ENCODE measurements at places on chromosomes 5 and 9.
A peak's percentile ranks its signal among the peaks of the same experiment; 100 is the strongest.

GRCh38 chr9:71816916-71817451 is 48.7 kb upstream of the CEMIP2 start:
- no peak for DNase-seq

- DNase-seq, result no peak
These were observed 78.9 kb downstream of the SMARCA2 start for GRCh38 chr9:2093920-2094597.

GRCh38 chr9:104104360-104104759 is 10.3 kb downstream of the SMC2 start:
- DNase-seq, result no peak

GRCh38 chr5:160167624-160168165 is 48.4 kb upstream of the PWWP2A start:
- DNase-seq, result no peak

DNA sequence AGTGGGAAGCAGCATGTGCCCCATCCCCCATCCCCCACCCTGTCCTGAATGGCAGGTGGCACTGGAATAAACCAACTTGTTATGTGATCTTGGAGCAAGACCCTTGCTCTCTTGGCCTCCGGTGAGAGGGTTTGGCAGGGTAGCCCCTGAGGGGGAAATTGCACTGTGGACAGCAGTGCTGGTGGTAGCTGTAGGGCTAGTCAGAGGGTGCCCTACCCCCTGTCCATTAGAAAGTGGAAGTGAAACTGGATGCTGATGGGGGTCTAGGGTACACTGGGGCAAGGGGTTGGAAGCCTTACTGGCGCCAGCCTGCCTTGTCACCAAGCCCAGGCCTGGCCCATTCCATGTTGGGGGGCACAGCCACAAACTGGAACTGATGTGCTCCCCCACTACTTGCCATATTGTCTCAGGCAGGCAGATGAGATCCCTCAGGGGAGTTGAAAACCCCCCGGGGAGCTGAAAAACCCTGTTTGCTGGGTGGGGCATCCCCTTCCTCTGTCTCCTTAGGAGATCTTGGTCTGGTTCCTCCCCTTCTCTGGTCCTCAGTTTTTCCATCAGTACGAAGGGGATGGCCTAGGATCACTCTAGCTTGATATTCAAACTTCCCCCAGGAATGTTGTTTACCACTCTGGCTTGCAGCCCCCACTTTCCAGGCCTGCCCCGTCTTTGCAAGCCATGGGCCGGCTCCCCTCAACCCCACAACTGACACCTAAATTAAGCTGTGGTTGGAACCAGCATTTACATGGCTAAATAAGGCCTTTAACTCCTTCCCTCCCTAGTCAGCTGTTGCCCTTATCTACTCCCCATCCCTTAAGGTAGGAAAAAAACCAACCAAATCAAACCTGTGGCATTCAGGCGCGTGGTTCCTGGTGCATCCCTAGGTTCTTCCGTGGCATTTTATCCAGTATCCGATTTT is 14.4 kb upstream of the SYNPO start:
- DNase-seq, result no peak

DNA sequence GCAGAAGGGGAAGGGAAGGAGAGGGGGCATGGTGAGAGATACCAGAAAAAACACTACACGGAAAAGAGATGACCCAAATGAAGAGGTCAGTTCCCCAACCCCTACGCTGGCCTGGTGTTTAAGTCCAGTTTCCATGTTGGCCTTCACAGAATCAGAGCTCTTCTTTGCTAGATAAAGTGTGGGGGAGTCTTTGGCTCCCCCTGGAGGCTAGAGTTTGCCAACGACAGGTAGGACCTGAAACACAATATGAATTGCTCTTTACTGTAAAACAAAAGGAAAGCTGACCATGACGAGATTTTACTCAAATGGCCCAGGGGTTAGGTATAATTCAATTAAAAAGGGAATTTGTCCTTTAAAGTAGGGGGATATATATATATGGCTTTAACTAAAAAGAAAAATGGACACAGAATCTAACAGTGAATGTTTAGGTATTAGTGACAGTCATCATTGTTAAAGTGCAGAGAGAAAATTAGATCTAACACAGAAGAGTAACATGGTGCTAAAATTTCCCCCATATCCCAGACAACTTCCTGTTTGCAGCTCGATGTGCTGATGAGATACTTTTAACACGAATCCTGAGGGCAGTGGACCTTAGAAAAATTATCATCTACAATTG is 92.0 kb downstream of the SV2C start:
- peak; percentile 44 for DNase-seq

DNA sequence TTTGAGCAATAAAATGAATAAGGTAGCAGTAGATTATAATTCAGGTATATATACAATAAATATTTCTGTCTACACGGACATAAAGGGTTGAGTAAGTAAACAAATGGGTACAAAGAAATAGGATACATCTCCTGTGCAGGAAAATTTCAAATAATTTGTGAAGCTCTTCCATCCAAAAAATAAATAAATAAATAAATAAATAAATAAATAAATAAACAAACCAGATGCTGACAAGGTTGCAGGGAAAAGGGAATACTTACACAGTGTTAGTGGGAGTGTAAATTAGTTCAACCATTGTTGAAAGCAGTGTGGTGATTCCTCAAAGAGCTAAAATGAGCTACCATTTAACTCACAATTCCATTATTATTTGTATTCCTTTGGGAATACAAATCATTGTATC is 227.3 kb upstream of the CDH18 start:
- DNase-seq, result no peak

DNA sequence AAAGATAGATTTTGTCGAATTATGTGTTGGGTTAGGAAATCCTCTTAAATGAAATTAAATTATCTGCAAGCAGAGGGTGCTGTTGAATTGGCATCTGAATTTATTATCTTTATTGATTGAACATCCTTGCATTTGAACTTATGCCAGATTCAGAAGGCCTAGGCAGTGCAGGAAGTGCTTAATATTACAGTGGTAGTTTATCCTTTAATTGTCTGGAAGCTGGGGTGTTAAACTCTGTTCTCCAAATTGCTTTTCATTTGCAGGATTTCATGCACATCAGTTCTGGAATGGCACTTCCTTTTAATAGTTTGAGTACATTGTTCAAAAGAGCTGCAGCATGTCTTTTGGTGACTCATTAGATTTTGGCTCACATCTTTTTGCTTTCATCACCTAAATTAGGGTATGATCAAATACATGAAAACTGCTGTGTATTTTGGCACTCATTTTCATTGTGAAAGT is 186.3 kb downstream of the KDM4C start:
- DNase-seq, result peak; percentile 41

GRCh38 chr5:135181653-135182052 is 147.6 kb upstream of the PITX1 start:
- DNase-seq, result no peak

DNA sequence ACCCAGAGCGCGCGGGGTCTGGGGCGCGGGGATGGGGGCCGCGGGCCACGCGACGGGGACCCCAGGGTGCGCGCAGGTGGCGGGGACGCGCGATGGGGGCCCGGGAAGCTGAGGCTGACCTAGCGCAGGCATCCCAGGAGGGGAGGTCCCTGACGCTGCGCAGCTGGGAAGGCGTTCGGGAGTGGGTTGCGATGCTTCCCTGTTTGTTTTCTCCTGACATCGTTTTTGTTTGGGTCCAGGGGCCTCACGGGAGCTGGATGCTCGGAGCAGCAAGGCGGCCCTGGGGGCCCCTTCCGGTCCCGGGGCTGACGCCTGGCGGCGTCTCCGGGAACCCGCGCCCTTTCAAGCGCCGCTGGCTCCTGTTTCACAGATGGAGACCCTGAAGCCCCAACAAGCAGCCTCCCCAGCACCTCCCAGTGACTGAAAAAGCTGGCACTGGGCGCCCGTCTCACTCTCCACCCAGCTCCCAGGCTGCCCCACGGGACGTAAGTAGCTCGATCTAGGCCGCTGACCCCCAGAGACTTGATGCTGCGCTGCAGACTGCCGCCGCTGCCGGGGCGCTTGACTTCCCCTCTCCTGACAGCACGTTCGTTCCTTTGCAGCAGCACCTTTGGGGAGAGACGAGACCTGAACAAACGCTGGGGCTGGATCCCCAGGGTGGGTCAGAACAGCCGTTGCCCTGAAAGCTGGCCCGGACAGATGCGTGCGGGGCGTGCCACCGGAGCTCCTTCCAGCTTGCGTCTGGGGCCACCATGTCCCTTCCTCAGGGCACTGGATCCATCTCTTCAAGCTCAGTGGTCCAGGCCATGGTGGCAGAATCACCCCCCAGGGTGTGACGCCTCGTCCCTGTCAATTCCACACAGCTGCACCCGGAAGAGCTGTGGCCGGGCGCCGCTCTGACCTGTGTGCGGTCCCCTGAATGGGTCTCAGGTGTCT is 593 bp downstream of the BRD3OS start:
- DNase-seq, result peak; percentile 52

DNA sequence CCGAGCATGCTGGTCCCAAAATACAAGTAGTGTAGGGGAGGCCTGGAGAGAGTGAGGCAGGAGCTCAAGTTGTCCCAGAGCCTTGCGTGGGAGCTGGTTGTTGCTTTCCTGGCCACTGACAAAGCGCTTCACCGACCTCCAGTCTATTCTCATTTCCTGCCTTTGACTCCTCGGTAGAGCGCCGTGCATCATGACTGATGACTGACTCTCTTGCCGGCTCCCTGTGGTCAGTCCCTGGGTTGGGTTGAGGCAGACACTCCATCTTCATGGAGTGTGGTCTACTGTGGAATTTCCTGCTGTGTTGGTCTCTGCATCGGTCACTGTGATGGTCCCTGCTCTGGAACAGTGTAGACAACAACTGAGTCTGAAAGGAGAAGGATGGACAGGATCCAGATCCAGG is 175.1 kb upstream of the S1PR3 start:
- no peak for DNase-seq

DNA sequence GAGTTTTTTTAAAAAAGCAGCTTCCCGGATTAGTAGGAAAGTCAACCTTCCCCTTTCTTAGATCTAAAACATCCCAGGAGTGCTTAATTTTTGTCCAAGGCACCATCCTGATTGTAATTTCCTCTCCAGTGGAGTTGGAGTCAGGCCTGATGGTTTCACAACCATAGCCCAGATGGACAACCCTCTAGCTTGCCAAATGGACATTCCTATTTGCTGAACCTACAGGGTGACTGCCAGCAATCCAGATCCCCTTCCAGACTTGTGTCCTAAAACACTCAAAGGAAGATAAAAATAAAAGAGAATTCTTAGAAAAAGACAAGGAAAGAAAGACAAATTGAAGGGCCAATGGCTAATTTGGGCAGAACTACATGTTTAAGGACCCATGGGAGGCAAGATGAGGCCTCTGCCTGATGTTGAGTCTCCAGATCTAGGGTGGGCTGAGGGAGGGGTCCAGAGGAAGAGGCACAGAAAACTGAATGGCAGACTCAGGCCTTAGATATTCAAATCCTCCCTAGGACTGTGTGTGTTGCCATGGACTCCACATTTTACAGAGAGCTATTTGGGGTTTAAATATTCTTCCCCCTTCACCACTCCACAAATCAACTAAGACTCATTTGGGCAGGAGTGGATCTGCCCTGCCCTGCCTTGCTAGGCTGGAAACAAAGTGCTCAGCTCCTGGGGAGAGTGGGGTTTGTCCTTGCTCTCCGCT is 38.5 kb upstream of the SLC44A1 start:
- no peak for DNase-seq

DNA sequence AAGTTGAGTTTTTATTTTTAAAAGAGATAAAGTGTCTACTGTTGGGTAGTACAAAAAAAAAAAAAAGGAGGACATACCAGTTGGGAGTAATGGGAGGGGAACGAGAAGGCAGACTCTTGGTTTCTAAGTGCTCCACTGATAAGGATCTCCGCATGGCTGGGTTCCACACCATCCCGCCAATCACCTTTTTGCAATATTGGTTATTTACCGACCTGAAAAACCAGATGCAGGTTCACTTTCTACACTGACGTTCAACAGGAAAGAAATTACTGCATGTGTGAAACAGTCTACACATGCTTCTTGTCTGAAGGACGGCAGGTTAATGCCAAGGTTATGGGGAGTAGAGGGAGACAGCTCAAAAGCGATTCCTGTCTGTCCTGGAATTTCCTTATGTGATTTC is 75.5 kb downstream of the PTPN3 start:
- DNase-seq, result no peak

GRCh38 chr5:68345171-68345570 is 129.6 kb downstream of the PIK3R1 start:
- no peak for DNase-seq

DNA sequence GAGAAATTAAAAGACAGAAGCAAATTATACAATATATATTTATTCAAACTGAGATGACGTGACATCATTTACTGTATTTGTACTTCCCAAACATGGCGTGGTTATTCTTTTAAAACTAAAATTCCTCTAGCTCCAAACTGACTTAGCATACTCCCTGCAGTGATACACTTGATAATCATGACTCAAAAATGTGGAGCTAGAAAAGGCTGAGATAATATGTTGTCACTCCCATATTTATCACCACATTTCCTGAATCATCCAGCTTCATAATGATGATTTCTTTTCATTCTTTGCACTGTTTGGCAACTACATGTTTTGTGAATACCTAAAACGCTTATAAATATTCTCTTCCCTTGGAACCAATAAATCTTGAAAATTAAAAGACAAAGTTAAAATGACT is 341.0 kb downstream of the EBF1 start:
- no peak for DNase-seq

DNA sequence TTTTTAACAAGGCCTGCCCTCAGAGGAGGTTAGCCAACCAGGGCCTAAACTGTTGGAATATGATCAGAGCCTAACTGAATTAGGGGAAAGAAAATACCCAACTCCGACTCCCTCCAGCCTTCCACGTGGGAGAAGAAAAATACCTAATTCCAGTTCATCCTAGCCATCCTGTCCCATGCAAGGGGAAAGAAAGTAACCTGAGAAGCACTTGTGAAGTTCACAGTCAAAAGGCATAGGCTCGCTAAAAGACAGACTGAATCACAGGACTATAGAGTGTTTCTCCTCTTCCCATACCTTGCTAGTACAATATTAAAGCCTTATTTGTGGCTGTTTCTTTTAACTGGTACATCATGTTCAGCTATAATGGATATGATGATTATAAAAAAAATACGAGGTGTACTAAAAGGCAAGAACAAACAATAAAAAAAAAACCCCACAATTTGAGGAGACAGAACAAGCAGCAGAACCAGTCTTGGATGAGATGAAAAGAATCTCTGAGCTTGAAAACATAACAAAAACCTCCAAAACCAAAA is 18.0 kb upstream of the ATP10B start:
- no peak for DNase-seq

GRCh38 chr9:119810645-119811429 is 441.6 kb upstream of the BRINP1 start:
- DNase-seq, result no peak

DNA sequence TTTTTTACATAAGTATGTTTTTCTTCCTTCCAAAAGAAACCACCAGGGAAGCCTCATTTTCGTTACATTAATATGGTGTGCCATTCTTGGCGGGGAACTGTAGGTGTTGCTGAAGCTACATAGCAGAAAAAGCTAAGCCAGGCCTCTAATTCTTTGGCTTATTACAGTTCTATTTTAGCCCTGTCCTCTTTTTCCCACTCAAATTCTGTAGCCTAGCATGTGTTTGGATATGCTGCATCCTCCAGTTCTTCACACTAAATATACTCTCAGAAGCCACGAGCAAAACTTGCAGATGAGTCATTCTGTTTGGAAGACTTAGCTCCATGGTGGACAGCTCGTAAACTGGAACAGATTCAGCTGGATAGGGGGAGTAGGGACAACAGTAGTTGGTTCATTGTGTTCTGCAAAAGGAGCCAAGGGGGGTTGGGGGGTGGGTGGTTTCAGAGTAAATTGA is 369.4 kb downstream of the TMEM161B start:
- no peak for DNase-seq

All from hematopoietic multipotent progenitor cell (in vitro differentiated cells).